Thoracic aorta (tissue), 2 donors: ENCODE measurements at places on chromosomes 1 and 21. TPM values are rescaled to one million over a fixed set of nuclear protein-coding genes. Genes with fewer than 3 reads are reported as not detected.

Gene RHBG
- total RNA-seq, result not detected

DNA sequence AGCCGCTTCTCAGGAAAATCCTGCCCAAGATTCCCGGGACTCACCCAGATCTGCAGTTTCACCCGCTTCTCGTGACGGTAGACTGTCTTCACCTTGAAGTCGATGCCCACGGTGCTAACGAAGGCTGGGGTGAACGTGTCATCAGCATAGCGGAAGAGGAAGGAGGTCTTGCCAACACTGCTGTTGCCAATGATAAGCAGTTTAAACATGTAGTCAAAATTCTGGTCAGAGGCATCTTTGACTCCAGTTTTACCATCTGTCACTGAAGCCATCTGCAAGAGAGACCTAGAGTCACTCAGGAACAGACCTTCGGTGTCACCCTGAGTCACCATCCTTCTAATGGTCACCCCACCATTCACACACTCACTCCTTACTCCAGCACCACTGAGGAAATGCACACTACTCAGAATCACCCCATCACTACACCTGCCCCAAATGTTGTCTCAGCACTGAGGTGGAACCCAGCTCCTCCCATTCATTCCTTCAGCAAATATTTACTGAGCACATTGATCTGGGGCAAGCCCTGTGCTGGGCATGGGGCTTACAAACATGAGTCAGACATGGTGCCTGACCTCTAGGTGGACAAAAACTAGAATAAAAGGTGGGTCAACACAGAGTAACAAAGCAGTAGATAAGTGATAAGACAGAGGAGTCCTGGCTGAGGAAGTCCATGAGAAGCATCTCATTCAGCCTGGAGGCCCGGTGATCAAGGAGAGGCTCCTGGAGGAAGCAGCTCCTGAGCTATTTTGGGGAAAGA is 13.5 kb downstream of the RAB3B start:
- DNase-seq, result no peak

- DNase-seq, result no peak
Measured at GRCh38 chr21:29064850-29065481, 8.5 kb downstream of the CCT8 start.

DNA sequence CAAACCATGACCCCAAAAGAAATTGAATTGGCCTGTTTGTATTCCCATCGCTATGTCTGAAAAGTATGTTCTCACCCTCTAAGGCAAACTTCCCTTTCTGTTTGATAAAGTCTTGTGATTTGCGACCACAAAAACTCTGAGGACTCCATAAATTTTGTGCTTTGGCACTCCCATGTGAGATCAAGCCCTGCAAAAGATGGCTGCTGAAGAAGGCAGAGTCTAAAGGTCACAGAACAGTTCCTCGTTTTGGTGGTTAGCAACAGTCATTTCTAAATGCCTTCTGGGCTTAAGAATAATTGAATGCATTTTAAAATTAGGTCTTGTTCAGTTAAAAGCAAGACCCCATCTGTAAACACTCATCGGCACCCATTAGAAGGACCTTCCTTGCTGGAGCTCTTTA is 441.6 kb downstream of the OMA1 start:
- DNase-seq, result no peak

DNA sequence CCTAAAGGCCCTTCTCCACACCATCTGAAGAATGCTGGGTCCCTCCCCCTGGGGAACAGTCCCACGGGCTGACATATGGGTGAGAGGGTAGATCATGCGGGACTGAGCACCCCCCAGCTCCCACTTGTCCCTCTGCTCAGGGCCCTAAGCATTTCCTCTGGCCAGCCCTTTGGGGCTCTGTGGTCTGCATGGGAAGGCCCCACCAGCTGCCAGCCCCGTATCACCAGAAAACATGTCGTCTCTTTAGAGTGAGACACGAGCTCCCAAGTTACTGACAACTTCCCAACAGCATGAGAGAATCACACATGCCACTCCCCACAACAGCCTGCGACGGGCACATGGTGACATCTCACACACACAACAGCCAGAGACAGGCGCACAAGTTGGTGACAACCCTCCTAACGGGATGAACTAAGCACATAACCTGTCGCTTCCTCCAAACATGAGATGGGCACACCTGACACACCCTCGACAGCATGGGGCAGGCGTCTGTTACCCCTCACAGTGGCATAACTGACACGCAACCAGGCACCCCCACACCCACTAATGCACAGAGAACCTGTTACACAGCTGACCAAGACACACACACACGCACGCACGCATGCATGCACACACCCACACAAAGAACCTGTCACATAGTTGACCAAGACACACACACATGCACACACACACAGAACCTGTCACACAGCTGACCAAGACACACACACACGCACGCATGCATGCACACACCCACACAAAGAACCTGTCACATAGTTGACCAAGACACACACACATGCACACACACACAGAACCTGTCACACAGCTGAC is 41.2 kb downstream of the AHDC1 start:
- no peak for DNase-seq

GRCh38 chr1:170664093-170664827 is at the start of gene PRRX1:
PRRX1 (plus strand) TSS chr1:170664131; CDS start chr1:170664219, 88 bp downstream.
- no peak for DNase-seq

DNA sequence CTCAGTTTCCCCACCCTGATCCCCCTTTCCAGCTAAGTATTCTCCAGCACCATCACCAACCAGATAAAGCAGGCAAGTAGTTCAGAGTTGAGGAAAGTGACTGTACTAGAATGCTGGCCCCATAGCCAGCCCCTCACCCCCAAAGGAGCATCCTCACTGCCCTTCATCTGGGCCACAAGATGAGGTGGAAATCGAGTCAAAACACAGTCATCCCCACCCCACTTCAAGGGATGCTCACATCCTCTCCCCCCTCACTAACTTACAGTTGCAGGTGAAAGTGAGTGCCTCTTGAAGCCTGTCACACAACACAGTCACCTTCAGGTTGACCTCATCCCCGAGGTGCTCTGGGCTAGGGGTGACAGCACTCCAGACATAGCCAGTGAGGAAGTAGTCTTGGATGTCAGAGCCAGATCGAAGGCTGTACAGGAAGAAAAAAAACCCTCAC is 30.4 kb downstream of the PIK3C2B start:
- DNase-seq, result no peak

DNA sequence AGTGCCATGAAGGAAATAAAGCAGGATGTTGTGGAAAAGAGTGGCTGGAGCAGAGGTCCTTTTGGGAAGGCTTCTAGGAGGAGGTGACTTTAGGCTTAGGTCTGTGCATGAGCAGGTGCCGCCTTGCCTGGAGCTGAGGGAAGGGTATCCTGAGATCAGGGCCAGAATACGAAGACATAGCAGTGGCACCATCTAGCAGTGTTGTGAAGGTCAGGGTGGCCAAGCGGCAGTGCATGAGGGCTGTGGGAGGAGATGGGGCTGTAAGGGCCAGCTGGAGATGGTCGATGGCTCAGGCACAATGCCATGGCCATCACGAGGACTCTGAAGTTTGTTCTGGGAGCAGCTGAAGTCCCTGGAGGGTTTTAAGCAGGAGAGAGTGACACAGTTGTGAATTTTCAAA is 219.5 kb downstream of the PTPRU start:
- no peak for DNase-seq

DNA sequence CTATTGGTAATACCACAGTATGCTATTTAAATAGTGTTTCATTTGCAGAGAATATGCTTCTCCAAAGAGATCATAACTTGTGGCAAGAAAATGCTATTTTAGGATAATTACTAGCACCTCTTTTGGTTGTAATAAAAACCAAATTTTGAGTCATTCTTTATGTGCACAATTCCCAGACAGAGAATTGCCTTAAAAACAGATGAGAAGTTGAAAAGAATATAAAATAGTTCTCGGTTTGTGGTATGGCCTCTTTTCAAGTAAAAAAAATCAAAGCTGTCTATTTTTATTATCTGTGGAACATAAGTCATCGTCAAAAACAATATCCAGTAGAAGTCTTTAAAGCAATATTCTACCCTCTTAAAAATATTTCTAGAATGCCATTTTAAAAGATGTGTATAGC is 185.9 kb downstream of the GREM2 start:
- DNase-seq, result no peak

- no peak for DNase-seq
Measured at GRCh38 chr1:245860657-245861544, 646.2 kb downstream of the SMYD3 start.

Gene FCGR1A
- 15.8 TPM for total RNA-seq

- no peak for DNase-seq
Measured at GRCh38 chr1:169872906-169873305, 20.8 kb downstream of the SCYL3 start.

- DNase-seq, result no peak
Measured at GRCh38 chr1:119006406-119007279, 18.5 kb upstream of the TBX15 start.

DNA sequence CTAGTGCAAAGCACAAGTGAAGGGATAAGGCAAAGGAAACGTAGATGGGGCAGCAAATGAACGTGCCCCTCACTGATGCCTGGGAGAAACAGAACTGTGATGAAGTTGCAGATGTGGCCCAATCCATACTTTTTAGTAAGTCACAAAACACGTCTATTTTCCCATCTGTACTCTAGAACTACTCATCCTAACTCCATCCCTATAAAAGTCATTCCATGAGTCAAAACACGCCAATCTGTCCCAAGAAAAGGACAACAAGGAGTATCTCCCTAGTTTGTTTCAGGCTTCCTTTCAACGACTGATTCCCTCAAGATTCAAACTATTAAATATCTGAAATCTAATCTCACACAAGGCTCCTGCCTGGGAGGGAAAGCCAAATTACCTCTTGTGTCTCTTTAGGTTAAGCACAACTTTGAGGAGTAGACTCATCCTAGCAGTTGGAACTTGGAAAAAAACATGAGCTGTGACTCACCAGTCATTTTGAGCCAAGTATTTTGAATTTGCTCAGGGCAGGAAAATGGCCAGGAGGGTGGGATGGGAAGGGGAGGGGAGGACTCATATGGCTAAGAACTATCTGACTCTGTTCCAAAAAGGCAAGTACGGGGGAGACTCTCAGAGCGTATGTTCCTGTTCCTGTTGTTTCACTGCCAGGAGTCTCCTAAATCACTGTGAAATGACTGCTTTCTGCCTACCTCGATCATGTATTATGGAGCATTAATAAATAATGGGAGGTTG is 214.5 kb upstream of the CAMK1G start:
- DNase-seq, result no peak

Gene THEM5
- total RNA-seq, result not detected

Gene VANGL2
- 1.3 TPM for total RNA-seq

DNA sequence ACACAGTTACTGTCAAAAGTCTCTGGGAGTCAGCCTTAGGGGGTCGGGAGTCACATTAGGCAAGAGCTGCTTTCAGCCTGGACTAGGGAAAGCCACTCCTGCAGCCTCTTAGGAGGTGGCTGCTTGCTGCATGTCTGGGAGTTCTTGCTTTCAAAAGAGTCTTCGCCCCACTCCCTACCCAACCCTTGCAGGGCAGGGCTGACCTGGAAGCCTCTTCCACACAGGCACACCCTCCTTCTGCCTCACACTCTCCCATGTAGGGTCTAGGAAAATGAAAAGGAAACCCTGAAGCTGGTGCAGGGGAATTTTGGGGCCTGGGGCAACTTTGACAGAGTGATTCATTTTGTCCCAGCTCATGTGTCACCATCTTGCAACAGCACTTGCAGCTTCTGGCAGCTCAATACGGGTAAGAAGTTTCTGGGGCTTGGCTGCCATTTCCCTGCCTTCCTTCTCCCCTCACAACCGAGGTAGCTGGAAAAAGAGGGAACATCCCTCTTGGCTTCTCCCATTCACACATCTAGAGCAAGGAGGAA is 37.3 kb downstream of the KCND3 start:
- DNase-seq, result no peak

GRCh38 chr1:50103615-50104081 is 5.1 kb upstream of the ELAVL4 start:
- DNase-seq, result no peak

Gene TRAF3IP3
- total RNA-seq, result 12.3 TPM

DNA sequence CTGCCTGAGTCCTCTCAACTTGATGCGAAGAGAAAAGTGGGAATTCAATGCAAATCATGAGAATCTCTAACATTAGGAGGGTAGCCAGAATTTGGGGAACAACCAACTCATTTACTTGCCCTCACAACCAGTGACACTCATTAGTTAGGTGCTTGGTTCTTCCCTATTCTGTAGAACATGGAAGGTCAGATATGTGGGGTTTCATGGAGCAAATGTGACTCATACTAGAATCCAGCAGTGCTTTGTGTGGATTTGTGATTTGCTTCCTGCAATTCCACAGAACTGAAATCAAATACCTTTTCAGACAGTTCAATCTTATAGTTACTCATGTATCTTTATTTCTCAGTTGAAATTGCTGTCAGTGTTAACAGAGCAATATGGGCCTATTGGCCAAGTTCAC is 6.9 kb upstream of the ETV3 start:
- DNase-seq, result no peak

GRCh38 chr1:65141394-65141793 is 6.6 kb upstream of the AK4 start:
- no peak for DNase-seq

- DNase-seq, result no peak
Measured at GRCh38 chr1:150999051-150999674, 7.5 kb downstream of the MINDY1 start.

Gene DMAP1
- 40.2 TPM for total RNA-seq

- DNase-seq, result no peak
Measured at GRCh38 chr1:29365906-29366670, 129.8 kb downstream of the PTPRU start.

GRCh38 chr1:61051443-61051718 is 31.0 kb upstream of the NFIA start:
- no peak for DNase-seq

Gene NGF
- 21.8 TPM for total RNA-seq

GRCh38 chr1:54132495-54132894 is 20.3 kb downstream of the CDCP2 start:
- no peak for DNase-seq

- DNase-seq, result no peak
Measured at GRCh38 chr1:31189696-31190674, 49.7 kb downstream of the NKAIN1 start.

GRCh38 chr1:178238722-178239510 is 145.0 kb downstream of the RASAL2 start:
- DNase-seq, result no peak

DNA sequence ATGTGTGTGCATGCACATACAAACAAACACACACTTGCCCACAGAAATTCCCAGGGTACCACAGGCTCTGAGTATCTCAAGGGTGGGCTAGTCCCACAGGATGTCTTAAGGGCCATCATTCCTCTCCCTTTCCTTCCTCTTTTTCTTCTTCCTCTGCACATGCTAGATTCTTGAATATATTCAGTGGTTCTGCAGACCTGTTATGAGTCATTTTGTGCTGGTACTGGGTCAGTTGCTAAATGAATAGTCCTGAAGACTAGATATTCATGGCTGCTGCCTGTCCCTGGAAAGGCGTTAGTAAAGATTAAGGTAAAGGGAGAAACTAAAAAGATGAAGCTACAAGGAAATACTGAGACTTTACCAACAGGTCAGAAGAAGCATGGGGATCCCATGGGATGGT is 256.7 kb upstream of the KIAA0040 start:
- DNase-seq, result no peak

DNA sequence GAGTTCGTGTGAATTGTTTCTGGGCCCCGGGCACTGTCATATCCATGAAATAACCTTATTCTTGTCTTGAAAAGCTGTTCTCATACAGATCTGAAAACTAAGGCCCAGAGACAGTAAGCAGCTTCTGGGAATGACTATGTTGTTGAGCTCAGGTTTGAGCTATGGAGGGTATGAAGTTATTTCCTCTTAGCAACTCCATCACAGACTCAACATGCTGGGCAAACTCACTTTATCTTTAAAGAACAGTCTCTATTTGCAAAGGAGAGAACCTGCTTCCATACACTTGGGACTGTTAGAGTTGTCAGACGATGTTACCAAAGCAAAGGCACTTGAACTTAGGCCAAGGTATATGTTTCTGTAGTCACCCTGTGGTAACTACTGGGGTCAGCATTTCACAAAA is 90.0 kb downstream of the GPR88 start:
- DNase-seq, result no peak

GRCh38 chr1:236608930-236609726 is 4.8 kb upstream of the HEATR1 start:
- no peak for DNase-seq
